Stimulated activated CD4-positive, alpha-beta T cell treated with anti-CD3 and anti-CD28 coated beads, TNF-alpha, amount 100 ng/mL, for 4 hours (primary cell): ENCODE measurements at places on chromosomes 2 and 18.

- no peak for DNase-seq
Measured at GRCh38 chr2:151009437-151010175, 252.1 kb downstream of the RBM43 start.

- DNase-seq = no peak
Measured at GRCh38 chr2:172571245-172571644, 15.4 kb downstream of the PDK1 start.

DNA sequence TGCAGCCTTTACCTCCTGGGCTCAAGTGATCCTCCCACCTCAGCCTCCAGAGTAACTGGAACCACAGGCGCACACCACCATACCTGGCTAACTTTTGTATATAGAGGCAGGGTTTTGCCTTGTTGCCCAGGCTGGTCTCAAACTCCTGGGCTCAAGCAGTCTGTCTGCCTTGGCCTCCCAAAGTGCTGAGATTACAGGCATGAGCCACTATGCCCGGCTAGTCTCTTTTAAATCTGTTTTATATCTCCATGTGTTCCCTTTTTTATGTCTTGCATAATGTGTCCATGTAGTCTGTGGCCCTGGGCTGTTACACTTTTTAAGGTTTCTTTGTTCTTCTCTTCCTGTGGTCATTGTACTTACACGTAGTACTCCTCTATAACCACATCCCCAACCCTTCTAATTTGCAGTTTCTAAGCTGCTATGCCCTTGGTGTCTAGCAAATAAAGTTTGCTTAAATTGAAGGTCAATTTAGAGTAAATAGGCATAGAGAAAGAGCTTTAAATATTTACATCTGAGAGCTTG, 168.2 kb downstream of the MCFD2 start:
- no peak for DNase-seq

DNA sequence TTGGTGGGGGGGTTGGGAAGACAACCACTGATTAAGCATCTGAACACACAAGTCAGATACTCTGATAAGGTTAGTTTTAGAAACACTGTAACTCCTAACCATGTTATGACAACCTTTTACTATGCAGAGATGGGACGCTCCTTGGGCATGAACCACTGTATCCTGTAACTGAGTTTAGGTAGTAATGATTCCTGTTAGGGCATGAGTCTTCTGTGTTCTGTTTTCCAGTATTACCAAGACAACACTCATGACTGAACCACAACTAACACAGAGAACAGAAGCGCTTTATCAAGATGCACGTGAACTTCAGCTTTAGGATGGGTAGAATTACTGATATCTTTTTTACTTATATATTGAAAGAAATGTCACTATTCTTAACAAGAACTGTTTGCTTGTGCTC, 14.1 kb upstream of the CREB1 start:
- DNase-seq = no peak

DNA sequence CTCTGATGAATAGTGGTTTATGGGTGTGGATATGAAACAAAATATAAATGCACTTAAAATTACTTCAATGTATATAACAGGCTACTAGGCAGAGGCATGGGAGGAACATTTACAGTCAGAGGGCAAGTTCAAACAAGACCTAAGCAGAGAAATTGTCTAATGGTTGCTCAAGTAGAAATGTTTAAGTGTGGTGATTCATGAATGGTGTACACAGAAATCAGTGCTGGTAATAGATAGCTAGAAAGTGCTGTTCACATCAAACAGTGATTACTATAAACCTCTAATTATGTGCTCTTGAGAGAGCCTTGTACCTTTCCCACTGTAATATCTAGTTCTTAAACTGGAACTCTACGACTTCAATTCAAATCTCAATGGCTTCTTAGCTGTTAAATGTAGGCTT, 485.1 kb downstream of the NRXN1 start:
- DNase-seq = no peak

- DNase-seq = no peak
Measured at GRCh38 chr2:55088400-55088799, 38.1 kb upstream of the RTN4 start.

GRCh38 chr2:166627893-166628292, 133.8 kb upstream of the SCN7A start:
- no peak for DNase-seq

DNA sequence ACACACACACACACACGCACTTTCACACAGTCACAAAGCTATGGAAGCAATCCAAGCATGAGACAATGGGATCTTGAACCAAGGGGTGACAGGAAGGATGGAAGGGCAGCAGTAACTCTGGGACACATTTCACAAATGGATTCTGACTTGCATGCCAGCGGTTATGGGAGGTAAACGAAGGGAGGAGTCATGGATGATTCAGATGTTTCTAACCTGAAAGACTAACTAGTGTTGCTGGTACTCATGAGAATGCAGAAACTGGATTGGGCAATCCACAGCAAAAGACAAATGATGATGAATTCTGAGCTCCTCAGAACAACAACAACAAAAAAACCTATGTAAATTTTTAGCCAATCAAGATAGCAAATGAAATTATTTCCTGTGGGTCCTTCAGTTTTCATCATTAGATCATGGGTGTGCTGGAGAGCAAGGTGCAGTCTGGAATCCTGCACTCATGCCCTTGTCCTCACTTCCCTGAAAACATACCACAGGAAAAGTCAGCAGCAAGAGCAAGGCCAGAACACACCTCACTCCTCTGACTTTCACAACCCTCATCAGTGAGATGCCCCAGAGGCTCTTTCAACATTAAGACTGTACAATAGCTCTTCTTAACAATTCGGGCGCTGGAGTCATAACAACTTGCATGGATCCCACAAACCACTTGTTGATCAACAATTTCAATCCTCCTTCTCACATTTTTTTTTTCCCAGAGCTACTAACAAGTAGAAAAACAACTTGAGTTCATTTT, 32.6 kb downstream of the ABCA12 start:
- DNase-seq = no peak

- DNase-seq = no peak
Measured at GRCh38 chr2:159064446-159065301, 96.2 kb downstream of the TANC1 start.

- DNase-seq = no peak
Measured at GRCh38 chr2:160570376-160570775, 76.8 kb upstream of the RBMS1 start.

- no peak for DNase-seq
Measured at GRCh38 chr2:37793004-37793403, 121.6 kb upstream of the CDC42EP3 start.

DNA sequence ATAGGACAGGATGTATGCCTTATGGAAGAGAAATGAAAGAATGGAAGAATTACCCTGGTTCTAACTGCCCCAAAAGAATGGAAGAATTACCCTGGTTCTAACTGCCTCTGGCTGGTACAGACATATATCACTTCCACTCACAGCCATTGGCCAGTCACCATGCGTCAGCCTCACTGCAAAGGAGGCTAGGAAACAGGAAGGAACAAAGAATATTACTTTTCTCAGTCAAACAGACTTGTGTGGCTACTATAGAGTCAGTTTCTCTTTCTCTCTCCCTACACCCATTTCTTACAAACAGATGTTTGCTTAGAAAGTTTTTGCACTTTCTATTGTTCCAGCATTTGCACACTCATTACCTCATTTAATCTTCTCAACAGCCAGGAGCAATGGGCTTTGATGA, 1111.1 kb upstream of the KLHL29 start:
- no peak for DNase-seq
